ENCODE measurements at places on chromosomes 5 and 9.

DNA sequence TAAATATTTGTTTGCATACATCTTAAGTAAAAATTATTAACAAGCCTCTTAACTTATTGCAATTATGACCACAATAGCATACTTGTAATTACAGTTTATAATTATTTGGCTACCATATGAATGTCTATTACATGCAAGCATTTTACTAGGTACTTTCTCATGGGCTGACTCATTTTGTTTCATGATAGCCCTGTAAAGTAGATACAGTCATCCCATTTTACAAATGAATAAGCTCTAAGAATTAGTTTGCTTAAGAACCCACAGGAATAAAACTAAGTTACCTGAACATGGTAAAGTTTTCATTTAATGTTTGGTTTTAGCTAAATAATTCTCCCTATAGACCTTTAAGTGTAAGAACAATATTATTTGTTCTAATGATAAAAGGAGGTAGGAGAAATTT, 126.6 kb upstream of the IZUMO3 start:
- DNase-seq: no peak

GRCh38 chr5:134449167-134449566, 37.5 kb upstream of the CDKN2AIPNL start:
- no peak for DNase-seq

DNA sequence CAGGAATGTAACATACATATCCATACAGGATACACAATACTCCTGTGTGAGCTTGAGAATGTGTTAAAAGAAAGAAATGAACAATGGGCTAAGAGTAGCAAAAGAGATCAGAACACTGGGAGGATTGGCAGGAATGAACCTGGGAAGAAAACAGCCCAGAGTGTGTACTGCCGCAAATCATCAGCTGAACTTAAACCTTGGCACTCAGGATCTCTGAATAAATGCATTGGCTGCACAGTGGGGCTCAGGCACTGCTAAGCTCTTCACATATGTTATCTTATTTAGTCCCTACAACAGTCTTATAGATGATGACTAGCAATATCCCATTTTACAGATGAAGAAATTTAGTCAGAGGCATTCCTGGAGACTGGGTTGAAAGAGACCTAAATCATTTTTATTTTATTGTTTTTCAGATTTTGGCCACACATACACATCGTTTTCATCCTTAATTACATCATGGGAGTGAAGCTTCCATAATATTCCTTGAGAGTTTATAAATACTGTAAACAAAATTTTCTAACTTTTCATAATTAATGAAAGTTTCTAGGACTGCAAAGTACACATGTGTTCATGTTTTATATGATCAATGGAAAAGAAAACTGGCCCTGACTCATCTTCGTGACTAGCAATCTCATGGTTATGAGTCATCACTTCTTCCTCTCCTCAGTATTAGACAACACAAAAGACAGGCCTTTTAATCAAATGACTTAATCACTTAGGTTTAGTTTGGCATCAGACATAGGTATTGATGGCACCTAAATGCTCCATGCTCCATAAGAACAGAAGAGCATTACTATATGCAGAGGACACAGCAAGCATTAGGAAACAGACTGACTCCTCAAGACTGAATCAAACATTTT, 59.2 kb downstream of the CDH18 start:
- no peak for DNase-seq

DNA sequence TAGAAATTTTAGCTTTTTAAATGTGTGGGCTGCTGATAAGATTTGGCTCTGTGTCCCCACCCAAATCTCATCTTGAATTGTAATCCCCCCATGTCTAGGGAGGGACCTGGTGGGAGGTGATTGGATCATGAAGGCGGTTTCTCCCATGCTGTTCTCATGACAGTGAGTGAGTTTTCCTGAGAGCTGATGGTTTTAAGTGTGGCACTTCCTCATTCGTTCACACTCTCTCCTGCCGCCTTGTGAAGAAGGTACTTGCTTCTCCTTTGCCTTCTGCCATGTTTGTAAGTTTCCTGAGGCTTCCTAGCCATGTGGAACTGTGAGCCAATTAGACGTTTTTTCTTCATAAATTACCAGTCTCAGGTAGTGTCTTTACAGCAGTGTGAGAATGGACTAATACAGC, 127.8 kb upstream of the MVB12B start:
- no peak for DNase-seq

DNA sequence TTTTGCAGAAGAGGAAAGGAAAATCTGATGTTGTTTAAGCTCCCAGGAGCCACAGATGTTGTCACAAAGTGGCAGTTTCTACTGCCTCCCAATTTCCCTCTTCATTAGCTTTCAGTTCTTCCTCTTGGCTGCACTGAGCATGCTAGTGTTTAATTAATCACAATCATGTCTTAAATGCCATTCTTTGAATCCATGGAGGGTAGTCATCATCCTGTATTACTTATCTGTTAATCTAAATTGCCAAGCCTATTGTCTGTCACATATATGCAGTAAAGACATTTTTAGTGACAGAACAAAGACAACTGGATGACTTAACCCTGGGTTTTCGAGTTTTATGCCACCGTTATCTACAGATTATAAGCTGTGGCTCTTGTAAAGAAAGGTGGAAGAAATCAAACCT, 14.7 kb downstream of the KLHL9 start:
- DNase-seq: no peak

DNA sequence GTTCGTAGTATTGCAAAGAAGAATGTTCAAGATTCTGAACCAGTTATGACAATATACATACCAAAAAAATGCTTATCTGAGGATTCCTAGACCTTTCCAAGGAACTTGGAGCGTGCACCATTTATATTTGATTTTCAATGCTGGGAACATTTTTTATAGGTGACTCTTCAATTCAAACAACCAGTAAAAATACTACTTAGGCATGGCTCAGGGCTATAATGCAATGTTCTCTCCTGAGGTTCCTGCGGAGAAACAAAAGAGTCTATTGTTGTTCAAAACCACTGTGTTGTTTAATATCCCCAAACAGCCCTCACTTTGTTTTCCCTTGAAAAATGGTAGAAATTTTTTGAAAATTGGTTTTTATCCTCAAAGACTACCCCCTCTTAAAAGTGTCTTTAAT, 335.7 kb upstream of the IZUMO3 start:
- DNase-seq: no peak

GRCh38 chr5:10059556-10059955, 190.1 kb downstream of the ATPSCKMT start:
- no peak for DNase-seq

DNA sequence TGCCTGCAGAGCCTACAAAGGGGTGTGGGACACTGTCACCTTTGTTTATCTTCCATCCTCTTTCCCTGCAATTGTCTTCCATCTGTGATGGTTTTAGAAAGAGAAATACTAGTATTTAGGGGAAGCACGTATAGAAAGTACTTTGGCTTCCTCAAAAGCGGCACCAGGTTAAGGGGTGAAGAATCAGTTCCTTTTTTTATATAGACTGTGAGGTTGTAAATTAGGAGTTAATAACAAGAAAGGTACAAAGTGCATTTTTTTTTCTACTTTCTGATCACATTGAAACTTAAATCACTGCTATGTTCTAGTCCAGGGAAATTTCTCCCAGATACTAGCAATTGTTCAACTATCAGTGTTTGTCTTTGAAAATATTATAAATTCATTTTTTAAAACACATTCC, 219.3 kb downstream of the CEMIP2 start:
- DNase-seq: no peak

GRCh38 chr9:20490246-20490834, 132.0 kb downstream of the MLLT3 start:
- no peak for DNase-seq

GRCh38 chr5:112529525-112529924, 110.4 kb upstream of the EPB41L4A start:
- DNase-seq: no peak

Measured in activated naive CD4-positive, alpha-beta T cell treated with anti-CD3 and anti-CD28 coated beads, Interleukin-2, amount 50 U/mL, for 72 hours (primary cell).